ENCODE measurements at places on chromosomes 2 and 18.

- DNase-seq, result no peak
Observed at GRCh38 chr2:203327582-203327900, 653 bp upstream of the ABI2 start.

- no peak for DNase-seq
Observed at GRCh38 chr2:192194265-192194865, 368 bp downstream of the TMEFF2 start.

- DNase-seq, result no peak
Observed at GRCh38 chr2:19216238-19216637, 142.2 kb downstream of the OSR1 start.

GRCh38 chr2:107811411-107811810, 15.3 kb upstream of the RGPD4 start:
- no peak for DNase-seq

DNA sequence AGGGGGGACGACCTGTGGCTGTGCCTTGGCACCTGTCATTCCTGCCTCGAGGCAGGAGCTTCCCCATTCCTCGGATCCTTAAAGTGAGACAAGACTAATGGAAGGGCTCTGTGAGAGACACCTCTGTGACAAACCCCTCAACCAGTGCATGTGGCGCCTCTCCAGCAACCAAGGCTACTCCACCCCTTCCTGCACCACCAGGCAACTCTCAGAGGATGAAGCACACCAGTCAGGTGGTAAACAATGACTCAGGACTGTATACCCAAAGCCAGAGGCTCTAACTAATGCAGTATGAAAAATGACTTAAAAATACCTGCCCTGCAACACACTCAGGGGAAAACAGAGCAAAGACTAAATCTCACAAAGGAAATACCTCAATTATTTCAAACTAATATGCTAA, 136.9 kb downstream of the UXS1 start:
- no peak for DNase-seq

GRCh38 chr2:237058423-237058822, 27.3 kb upstream of the COPS8 start:
- no peak for DNase-seq

- DNase-seq, result no peak
Observed at GRCh38 chr2:8779795-8780671, 57.4 kb downstream of the KIDINS220 start.

- peak; percentile 72 for DNase-seq
Observed at GRCh38 chr18:58180738-58181353, 136.8 kb downstream of the NEDD4L start.

GRCh38 chr18:48997985-48998831, 47.4 kb upstream of the SMAD7 start:
- no peak for DNase-seq
